Heart right ventricle (tissue), 16 donors: ENCODE measurements at places on chromosomes 5 and 9. TPM values are rescaled to one million over a fixed set of nuclear protein-coding genes. Genes with fewer than 3 reads are reported as not detected.

MLANA gene
- polyA plus RNA-seq = not detected

TAF1L gene
- polyA plus RNA-seq = not detected

SH3GL2 gene
- polyA plus RNA-seq = 2.1 TPM

SLCO4C1 gene
- not detected for polyA plus RNA-seq

URM1 gene
- 75.7 TPM for polyA plus RNA-seq

PTGR1 gene
- 10.4 TPM for polyA plus RNA-seq

PBX3 gene
- polyA plus RNA-seq = 14.5 TPM

NAIP gene
- 5.0 TPM for polyA plus RNA-seq

ZNF883 gene
- polyA plus RNA-seq = 0.68 TPM

DNA sequence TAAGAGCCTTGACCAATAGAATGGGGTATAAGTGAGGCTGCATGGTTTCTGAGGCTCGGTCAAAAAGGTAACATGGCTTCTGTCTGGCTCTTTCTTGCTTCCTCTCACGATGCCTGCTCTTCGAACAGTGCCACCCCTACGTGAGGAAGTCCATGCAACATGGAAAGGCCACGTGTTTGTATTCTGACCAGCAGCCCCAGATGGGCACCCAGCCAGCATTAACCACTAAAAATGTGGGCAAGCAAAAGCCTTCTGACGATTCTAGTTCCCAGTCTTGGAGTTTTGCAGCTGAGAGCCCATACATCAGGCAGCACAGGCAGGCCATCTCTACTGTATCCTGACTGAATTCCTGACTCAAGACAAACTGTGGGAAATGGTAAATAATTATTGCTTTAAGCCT lies 24.2 kb upstream of the NREP start:
- DNase-seq = peak; percentile 23

DNA sequence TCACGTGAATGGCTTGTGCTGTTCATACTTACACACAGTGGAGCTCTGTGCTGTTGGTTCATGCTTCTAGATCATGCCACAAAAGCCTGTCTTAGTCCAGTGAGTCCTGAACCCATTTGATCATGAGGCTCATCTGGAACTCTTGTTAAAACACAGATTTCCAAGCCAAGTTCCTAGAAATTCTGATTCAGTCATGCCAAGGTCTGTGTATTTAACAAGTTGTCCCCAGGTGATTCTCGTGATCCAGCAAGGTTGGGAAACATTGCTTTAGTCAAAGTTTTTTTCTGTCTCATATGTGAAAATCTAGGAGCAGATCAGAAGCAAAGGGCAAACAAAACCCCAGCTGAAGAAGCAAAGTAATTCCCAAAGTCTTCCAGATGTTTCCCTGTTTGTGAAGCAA lies 112.5 kb upstream of the GAS1 start:
- no peak for DNase-seq

DNA sequence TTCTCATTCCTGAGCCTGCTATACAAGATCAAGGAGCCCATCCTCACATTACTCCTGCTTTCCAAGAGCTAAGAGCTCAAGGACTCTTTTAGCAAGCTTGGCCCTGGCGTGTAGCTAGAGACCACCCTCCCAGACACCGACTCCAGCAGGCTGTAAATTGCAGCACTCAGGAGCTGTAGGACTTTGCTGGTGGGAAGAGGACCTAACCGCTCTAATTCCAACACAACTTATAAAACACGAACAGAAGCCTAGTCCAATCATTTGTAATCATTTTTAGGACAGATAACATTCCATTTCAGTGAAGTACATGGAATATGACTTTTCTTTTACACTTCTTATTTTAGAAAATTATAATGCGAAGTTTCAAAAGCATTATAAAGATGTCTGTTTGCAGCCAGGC lies 219.9 kb downstream of the NXNL2 start:
- no peak for DNase-seq

- no peak for DNase-seq
These were observed 71.5 kb downstream of the ELAVL2 start for GRCh38 chr9:23754551-23754950.

DNA sequence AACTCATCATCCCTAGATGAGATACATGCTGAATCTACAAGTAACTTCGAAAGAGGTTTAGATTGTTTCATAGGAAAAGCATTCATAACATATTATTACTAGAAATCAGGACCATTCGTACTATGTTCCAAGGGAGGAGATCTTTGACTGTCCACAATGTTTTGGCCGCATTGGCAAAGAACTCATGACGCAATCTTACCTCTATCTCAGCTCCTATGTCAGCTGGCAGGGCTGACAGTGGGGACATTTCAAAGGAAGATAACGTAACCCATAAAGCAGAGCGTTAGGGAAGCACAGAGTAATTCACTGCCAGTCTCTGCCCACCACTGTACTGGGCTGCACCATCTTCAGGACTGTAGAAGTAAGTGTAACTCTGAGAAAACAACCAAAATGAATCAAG lies 69.7 kb downstream of the EFNA5 start:
- DNase-seq = no peak
